Breast epithelium (tissue), 4 donors: ENCODE measurements at places on chromosomes 2 and 18. TPM values are rescaled to one million over a fixed set of nuclear protein-coding genes. Genes with fewer than 3 reads are reported as not detected.

Gene RSAD2
- total RNA-seq: 0.33 TPM

Gene GAREM1
- 12.0 TPM for total RNA-seq

Gene NCKAP1
- 186 TPM for total RNA-seq

Gene RASGRP3
- total RNA-seq: 13.1 TPM

Gene VSNL1
- 0.80 TPM for total RNA-seq

Gene FKBP1B
- 11.0 TPM for total RNA-seq

Gene ADRA2B
- 1.4 TPM for total RNA-seq

Gene IL1R1
- 136 TPM for total RNA-seq

Gene DSG4
- total RNA-seq: not detected

Gene PROKR1
- not detected for total RNA-seq
